ENCODE measurements at places on chromosomes 7 and 10. TPM values are rescaled to one million over a fixed set of nuclear protein-coding genes. Genes with fewer than 3 reads are reported as not detected.

GRCh38 chr10:77261146-77261545, 376.5 kb downstream of the KCNMA1 start:
- DNase-seq: no peak

GRCh38 chr7:23012908-23013714, 819 bp downstream of the HYCC1 start:
- DNase-seq: no peak

NEUROG3 gene
- total RNA-seq: not detected

DNA sequence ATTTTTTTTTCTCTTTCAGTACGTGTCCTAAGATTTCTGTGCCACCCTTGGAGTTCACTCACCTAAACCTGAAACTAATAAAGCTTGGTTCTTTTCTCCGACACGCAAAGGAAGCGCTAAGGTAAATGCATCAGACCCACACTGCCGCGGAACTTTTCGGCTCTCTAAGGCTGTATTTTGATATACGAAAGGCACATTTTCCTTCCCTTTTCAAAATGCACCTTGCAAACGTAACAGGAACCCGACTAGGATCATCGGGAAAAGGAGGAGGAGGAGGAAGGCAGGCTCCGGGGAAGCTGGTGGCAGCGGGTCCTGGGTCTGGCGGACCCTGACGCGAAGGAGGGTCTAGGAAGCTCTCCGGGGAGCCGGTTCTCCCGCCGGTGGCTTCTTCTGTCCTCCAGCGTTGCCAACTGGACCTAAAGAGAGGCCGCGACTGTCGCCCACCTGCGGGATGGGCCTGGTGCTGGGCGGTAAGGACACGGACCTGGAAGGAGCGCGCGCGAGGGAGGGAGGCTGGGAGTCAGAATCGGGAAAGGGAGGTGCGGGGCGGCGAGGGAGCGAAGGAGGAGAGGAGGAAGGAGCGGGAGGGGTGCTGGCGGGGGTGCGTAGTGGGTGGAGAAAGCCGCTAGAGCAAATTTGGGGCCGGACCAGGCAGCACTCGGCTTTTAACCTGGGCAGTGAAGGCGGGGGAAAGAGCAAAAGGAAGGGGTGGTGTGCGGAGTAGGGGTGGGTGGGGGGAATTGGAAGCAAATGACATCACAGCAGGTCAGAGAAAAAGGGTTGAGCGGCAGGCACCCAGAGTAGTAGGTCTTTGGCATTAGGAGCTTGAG, at the start of gene CFTR:
TSS of gene CFTR (plus strand) at position 801 of the 830 bp plus-strand sequence. CDS start 70 bp downstream, outside the sequence.
- DNase-seq: no peak

GRCh38 chr7:77479536-77480088, 57.5 kb upstream of the PTPN12 start:
- DNase-seq: no peak

GRCh38 chr7:46259947-46260346, 338.9 kb upstream of the IGFBP3 start:
- no peak for DNase-seq

GATA3 gene
- total RNA-seq: not detected

DNA sequence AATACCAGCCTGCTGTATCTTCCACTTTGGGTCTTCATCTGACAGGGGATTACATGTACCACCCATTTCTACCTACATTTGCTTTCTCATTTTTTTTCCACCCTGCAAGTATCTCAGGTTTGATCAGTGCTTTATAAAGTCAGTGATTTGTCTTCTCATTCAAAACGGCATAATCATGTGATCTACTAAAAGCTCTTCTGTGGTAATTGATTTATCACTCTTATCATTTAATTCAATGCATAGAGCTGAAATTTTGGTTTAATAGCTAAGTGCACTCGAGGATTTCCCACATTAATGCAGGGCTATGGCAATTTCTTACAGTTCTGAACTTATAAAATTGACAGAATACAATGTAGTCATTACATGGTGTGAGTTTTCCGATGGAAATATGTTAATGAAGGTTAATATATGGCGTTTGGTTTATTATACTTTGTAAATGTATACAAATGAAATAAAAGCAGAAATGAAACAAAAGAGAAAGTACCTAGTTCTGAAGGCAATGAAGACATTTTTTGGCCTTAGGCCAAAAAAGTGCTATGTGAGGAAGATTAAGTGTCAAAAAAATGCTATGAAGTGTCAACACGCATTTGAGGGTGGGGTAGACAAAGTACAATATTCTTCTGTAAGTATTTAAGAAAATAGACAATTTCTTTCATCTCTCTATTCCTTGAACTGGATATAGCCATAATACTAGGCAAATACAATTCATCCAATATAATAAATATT, 457.3 kb downstream of the ETV1 start:
- DNase-seq: no peak

GRCh38 chr7:14184292-14184864, 194.9 kb upstream of the ETV1 start:
- no peak for DNase-seq
